Aorta (tissue), 5 donors: ENCODE measurements at places on chromosomes 6 and 20. TPM values are rescaled to one million over a fixed set of nuclear protein-coding genes. Genes with fewer than 3 reads are reported as not detected.

- H3K36me3 ChIP-seq, result peaks cover 3% of the 10 kb centered on the region
- no peak overlapping the region for H3K4me3 ChIP-seq
- no peak for DNase-seq
Observed at GRCh38 chr20:2137552-2138201, 36.0 kb downstream of the STK35 start.

GRCh38 chr6:5208057-5208456 lies 52.7 kb downstream of the LYRM4 start:
- H3K36me3 ChIP-seq, result no peaks in the 10 kb centered on the region
- DNase-seq, result no peak
- H3K27me3 ChIP-seq, result no peaks in the 10 kb centered on the region
- H3K27ac ChIP-seq, result peak overlapping the region; percentile 90

DNA sequence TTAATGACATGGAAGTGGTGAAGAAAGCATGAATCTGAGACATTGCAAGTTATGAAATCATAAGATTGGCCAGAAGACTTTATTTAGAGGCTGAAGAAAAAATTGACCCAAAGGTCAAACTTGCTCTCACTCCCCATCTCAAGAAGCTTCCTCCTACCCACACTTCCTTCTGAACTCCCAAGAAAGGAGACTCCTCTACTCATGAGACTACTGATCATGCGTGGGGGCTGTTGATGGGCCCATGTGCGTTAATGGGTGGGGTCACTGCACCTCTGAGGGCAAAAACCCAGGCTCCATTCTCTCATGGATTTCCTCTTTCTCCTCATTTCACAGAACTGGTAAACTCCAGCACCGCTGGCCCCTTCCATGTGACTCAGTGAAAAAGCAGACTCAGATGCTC lies 470.6 kb upstream of the ARID1B start:
- no peak overlapping the region for H3K27ac ChIP-seq
- H3K36me3 ChIP-seq, result no peaks in the 10 kb centered on the region
- no peak for DNase-seq
- H3K4me1 ChIP-seq, result no peaks in the 10 kb centered on the region

- no peaks in the 10 kb centered on the region for H3K27me3 ChIP-seq
- peak; percentile 94 for DNase-seq
- no peak overlapping the region for H3K27ac ChIP-seq
- no peaks in the 10 kb centered on the region for H3K36me3 ChIP-seq
- no peak overlapping the region for H3K4me3 ChIP-seq
- no peaks in the 10 kb centered on the region for H3K4me1 ChIP-seq
Observed at GRCh38 chr20:63009045-63009961, 2.5 kb upstream of the BHLHE23 start.

GRCh38 chr6:28764014-28764723 lies 159.6 kb downstream of the TRIM27 start:
- H3K4me3 ChIP-seq, result no peak overlapping the region
- H3K4me1 ChIP-seq, result no peaks in the 10 kb centered on the region
- H3K27me3 ChIP-seq, result peaks cover 3% of the 10 kb centered on the region
- no peak overlapping the region for H3K27ac ChIP-seq

DNA sequence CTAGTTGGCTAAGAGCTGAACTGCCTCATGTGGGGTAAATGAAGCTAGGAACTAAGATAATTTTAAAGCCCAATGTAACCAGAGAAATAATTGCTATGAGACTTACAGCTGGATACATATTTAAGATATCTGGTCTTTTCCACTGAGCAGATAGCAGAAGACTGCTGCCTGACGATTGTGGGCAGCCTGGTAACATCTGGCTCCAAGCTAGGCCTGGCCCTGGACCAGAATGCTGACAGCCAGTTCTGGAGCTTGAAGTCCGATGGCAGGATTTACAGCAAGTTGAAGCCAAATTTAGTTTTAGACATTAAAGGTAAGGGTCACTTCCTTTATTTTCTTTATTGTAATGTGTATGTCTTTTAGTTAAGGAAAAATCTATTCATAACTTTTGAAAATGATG lies 65.7 kb downstream of the RTN4IP1 start:
- DNase-seq, result no peak
- no peak overlapping the region for H3K4me3 ChIP-seq
- peaks cover 1% of the 10 kb centered on the region for H3K27me3 ChIP-seq
- no peaks in the 10 kb centered on the region for H3K4me1 ChIP-seq
- H3K27ac ChIP-seq, result no peak overlapping the region
- H3K36me3 ChIP-seq, result no peaks in the 10 kb centered on the region

- no peak for DNase-seq
- no peaks in the 10 kb centered on the region for H3K27me3 ChIP-seq
- no peak overlapping the region for H3K27ac ChIP-seq
Observed at GRCh38 chr6:148212366-148212765, 130.3 kb upstream of the SASH1 start.

DNA sequence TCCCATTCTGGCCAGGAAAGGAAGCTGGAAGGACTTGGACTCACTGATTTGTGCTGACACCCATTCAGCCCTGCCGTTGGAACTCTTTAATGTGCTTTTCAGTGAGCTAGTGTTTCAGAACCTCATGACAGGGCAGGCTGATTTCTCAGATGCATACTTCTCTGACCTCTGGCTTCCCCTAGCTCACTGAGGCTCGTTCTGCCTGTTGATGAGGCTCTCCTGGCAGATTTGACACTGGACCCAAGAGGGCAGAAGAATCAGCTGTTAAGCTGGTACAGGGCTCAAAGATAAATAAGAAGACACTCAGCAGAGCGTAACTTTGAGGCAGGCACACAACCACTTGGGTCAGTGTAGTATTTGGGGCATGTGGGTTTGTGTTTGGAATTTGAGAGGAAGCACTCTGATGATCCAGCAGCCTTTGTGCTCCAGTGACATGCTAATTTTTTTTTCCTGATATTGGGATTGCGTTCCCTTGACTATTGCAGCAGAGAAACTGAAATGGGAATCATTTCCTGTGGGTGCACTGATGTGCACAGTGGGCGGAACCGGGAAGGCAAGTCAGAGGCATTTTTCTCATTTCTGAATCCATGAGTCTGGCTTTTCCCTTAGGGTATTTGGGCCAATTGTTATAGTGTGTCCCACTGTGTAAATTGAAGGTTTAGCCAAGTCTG lies 80.2 kb downstream of the CARMIL1 start:
- DNase-seq, result peak; percentile 79
- H3K27me3 ChIP-seq, result no peaks in the 10 kb centered on the region
- H3K27ac ChIP-seq, result peak overlapping the region; percentile 78
- no peak overlapping the region for H3K4me3 ChIP-seq

DNA sequence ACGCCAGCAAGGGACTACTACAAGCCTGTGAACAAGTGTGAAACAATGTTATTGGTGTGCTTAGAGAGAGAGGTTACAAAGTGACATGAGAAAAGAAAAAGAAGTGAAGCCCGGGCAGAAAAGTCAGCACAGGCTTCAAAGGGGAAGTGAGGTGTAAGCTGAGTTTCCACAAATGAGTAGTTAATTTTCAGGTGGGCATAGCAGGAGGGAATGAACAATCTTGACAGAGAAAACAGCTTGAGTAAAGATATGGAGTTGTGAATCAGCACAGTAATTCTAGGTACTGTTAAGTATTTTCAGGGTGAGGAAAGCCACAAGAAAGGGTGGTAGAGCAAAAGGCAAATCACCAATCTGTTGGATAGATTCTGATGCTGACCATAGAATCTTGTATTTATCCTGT lies 4.3 kb downstream of the KCNQ5 start:
- H3K27me3 ChIP-seq, result no peaks in the 10 kb centered on the region
- no peaks in the 10 kb centered on the region for H3K4me1 ChIP-seq
- H3K27ac ChIP-seq, result no peak overlapping the region
- no peak overlapping the region for H3K4me3 ChIP-seq

GRCh38 chr20:16926626-16927430 lies 178.7 kb downstream of the OTOR start:
- no peaks in the 10 kb centered on the region for H3K4me1 ChIP-seq
- H3K27me3 ChIP-seq, result peaks cover 2% of the 10 kb centered on the region
- DNase-seq, result no peak
- H3K27ac ChIP-seq, result no peak overlapping the region
- H3K36me3 ChIP-seq, result no peaks in the 10 kb centered on the region

- H3K27me3 ChIP-seq, result no peaks in the 10 kb centered on the region
- peak; percentile 6 for DNase-seq
- H3K4me3 ChIP-seq, result no peak overlapping the region
- H3K27ac ChIP-seq, result no peak overlapping the region
- H3K36me3 ChIP-seq, result no peaks in the 10 kb centered on the region
- H3K4me1 ChIP-seq, result no peaks in the 10 kb centered on the region
Observed at GRCh38 chr20:33284284-33284683, 1.3 kb downstream of the BPIFB1 start.

DNA sequence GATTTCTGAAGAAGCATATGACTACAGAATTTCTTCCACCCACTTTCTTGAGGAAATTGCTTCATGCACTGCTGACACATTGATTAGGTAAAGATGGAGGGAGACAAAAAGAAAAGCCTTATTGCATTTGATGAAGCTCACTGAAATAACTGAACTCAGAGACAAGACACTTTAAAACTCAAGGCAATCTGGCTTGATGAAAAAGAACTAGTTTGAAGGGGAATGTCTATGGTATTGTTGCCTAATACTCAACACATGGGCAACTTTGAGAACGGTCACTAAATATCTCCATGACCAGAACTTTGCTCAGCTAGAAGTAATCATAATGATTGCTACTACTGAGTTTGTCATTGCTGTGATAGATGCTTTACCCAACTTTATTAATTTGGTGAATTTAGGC lies 38.1 kb downstream of the HTR1B start:
- no peaks in the 10 kb centered on the region for H3K36me3 ChIP-seq
- H3K4me3 ChIP-seq, result no peak overlapping the region
- H3K27me3 ChIP-seq, result no peaks in the 10 kb centered on the region
- DNase-seq, result no peak
- H3K4me1 ChIP-seq, result no peaks in the 10 kb centered on the region

DNA sequence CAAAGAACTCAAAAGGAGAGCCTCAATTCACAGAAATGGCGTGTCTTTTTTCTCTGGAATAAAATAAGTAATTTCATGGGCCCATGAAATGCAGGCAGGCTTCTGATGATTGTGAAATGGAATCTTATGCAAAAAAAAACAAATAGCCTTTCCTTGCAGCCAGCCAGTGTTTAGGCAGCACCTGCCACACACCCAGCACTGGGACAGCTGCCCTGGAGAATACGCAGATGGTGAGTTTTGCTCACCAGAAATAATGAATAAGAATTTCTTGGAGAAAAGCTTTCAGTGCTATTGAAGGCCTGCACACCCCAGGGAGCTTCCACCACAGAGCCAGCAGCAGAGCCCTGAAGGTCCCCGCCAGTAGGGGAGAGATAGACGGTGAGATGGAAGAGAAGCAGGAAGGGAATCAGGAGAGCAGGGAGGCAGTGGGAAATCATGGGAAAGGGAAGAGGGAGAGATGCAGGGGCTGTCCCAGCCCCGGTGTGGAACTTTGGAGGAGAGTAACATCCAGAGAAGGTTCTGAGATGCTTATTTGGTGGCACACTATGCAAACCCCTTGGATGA lies 54.9 kb downstream of the PXDC1 start:
- no peak overlapping the region for H3K27ac ChIP-seq
- H3K36me3 ChIP-seq, result no peaks in the 10 kb centered on the region
- no peak overlapping the region for H3K4me3 ChIP-seq
- no peak for DNase-seq
- no peaks in the 10 kb centered on the region for H3K27me3 ChIP-seq

DNA sequence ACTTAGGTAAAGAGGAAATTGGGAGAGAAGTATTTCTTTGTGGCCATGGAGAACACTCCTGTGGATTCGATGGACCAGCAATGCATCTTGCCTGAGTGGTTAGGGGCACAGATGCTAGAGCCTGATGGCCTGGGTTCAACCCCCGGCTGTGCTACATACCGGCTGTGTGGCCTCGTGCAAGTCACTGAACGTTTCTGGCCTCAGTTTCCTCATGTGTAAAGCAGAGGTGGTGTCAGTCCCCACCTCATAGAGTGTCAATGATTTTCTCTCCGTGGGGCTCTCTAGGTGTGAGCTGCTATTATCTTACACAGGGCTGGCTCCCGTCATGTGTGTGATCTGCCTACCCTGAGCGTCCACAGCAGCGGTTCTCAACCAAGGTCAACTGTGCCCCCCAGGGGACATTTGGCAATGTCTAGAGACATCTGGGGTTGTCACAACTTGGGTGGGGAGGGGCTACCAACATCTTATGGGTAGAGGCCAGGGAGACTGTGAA lies 50.0 kb upstream of the PTPN1 start:
- H3K27ac ChIP-seq, result no peak overlapping the region
- no peaks in the 10 kb centered on the region for H3K27me3 ChIP-seq
- H3K4me3 ChIP-seq, result no peak overlapping the region
- no peaks in the 10 kb centered on the region for H3K36me3 ChIP-seq
- DNase-seq, result no peak

- H3K27ac ChIP-seq, result no peak overlapping the region
- no peaks in the 10 kb centered on the region for H3K4me1 ChIP-seq
Observed at GRCh38 chr6:127635091-127635490, 58.1 kb downstream of the C6orf58 start.

DNA sequence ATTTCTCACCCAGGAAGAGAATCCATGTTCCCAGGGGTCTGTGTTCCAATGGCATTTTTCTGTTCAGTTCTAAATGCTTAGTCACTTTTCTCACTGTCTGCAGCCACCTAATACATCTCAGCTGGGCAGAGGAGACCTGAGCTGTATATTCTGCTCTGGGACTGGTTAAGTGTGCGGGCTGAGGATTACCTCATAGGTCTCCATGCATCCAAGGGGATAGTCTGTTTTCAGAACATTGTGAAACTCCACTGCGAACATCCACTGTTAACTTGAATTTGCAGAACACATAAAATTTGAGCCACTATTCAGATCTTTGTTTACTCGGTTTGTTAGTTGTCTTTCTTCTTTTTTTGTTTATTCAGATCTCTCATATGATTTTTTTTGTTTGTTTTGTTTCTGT lies 947.1 kb downstream of the TFAP2A start:
- no peak for DNase-seq
- no peaks in the 10 kb centered on the region for H3K4me1 ChIP-seq
- H3K27ac ChIP-seq, result no peak overlapping the region
- H3K27me3 ChIP-seq, result no peaks in the 10 kb centered on the region

DNA sequence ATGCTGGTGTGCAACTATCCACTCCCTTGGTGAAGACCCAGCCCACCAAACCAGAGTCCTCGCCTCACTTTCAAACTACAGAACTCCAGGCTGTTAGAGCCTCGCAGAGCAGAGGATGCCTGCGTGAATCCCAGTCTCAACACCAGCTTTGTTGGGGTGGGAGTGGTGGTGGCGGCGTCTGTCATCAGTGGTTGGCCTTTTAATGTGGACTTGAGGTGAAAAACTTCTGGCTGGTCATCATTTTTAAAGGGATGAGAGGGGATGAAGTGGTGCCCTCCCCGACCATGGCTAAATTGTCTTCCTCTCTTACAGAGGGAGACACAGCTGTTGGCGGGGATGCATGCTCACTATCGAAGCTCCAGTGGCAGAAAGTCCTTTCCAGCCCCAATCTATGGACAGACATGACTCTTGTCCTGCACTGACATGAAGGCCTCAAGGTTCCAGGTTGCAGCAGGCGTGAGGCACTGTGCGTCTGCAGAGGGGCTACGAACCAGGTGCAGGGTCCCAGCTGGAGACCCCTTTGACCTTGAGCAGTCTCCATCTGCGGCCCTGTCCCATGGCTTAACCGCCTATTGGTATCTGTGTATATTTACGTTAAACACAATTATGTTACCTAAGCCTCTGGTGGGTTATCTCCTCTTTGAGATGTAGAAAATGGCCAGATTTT lies 54.9 kb downstream of the EZR start:
- no peaks in the 10 kb centered on the region for H3K4me1 ChIP-seq
- no peak for DNase-seq
- H3K36me3 ChIP-seq, result peaks cover 3% of the 10 kb centered on the region
- H3K27me3 ChIP-seq, result no peaks in the 10 kb centered on the region

Gene SLC22A16
- total RNA-seq, result 0.69 TPM

Gene CD109
- 26.1 TPM for total RNA-seq

Gene FAM83B
- not detected for total RNA-seq

Gene ZKSCAN3
- total RNA-seq, result 4.2 TPM

Gene BACH2
- 22.2 TPM for total RNA-seq

Gene DZANK1
- total RNA-seq, result 2.5 TPM

Gene PHF1
- total RNA-seq, result 92.8 TPM

Gene FOXS1
- 10.0 TPM for total RNA-seq

Gene RNF182
- total RNA-seq, result 0.60 TPM
